Activated CD4-positive, alpha-beta T cell treated with anti-CD3 and anti-CD28 coated beads for 36 hours (primary cell): ENCODE measurements at places on chromosomes 3 and 15. TPM values are rescaled to one million over a fixed set of nuclear protein-coding genes. Genes with fewer than 3 reads are reported as not detected.

GRCh38 chr3:166471074-166471767 lies 634.0 kb upstream of the BCHE start:
- DNase-seq: no peak
- H3K27ac ChIP-seq: no peak overlapping the region
- H3K27me3 ChIP-seq: no peaks in the 10 kb centered on the region
- no peak overlapping the region for H3K4me3 ChIP-seq
- no peaks in the 10 kb centered on the region for H3K4me1 ChIP-seq
- no peaks in the 10 kb centered on the region for H3K36me3 ChIP-seq

- peaks cover 11% of the 10 kb centered on the region for H3K4me1 ChIP-seq
- H3K36me3 ChIP-seq: no peaks in the 10 kb centered on the region
- H3K27me3 ChIP-seq: peaks cover 44% of the 10 kb centered on the region
- DNase-seq: no peak
- H3K27ac ChIP-seq: no peak overlapping the region
- H3K4me3 ChIP-seq: no peak overlapping the region
Observed at GRCh38 chr3:146164971-146165769, 4.2 kb upstream of the PLOD2 start.

Gene HTR3E
- not detected for total RNA-seq

- no peaks in the 10 kb centered on the region for H3K4me1 ChIP-seq
- no peaks in the 10 kb centered on the region for H3K27me3 ChIP-seq
- no peak overlapping the region for H3K27ac ChIP-seq
- no peak for DNase-seq
- H3K36me3 ChIP-seq: no peaks in the 10 kb centered on the region
- H3K4me3 ChIP-seq: no peak overlapping the region
Observed at GRCh38 chr3:161171113-161171512, 50.0 kb upstream of the NMD3 start.
